Naive thymus-derived CD4-positive, alpha-beta T cell (primary cell): ENCODE measurements at places on chromosomes 4 and X. TPM values are rescaled to one million over a fixed set of nuclear protein-coding genes. Genes with fewer than 3 reads are reported as not detected.

DLG3 gene
- 9.6 TPM for total RNA-seq

TLR1 gene
- 11.8 TPM for total RNA-seq

PRAF2 gene
- 20.4 and 23.1 TPM in 2 replicates for total RNA-seq

RASL11B gene
- not detected for total RNA-seq

VEGFC gene
- not detected for total RNA-seq

DNA sequence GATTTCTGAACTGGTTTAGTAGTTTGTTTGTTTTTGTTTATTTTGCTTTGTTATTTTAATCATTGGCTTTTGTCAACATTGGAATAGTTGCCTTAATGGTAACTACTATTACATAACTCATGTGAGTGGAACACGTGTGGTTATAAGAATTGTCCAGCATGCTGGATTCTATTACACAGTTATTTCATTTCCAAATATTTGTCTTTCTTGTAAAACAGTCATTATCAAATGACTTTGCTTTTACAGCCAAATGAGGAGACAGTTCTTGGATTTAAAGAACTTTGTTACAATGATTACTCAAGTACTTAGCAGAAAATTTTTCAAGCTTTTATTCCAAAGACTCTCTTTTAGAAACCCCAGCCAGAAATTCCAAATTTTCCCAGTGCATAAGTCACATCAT is 516.1 kb upstream of the MAGEB2 start:
- H3K36me3 ChIP-seq: no peaks in the 10 kb centered on the region
- no peak overlapping the region for H3K27ac ChIP-seq

- no peaks in the 10 kb centered on the region for H3K36me3 ChIP-seq
- no peak overlapping the region for H3K27ac ChIP-seq
- DNase-seq: no peak
- H3K4me3 ChIP-seq: no peak overlapping the region
- H3K27me3 ChIP-seq: no peaks in the 10 kb centered on the region
Observed at GRCh38 chrX:150258463-150259430, 104.4 kb upstream of the MAMLD1 start.

GRCh38 chr4:117941611-117942010 is 92.7 kb upstream of the NDST3 start:
- H3K27me3 ChIP-seq: no peaks in the 10 kb centered on the region
- H3K4me1 ChIP-seq: no peaks in the 10 kb centered on the region
- no peaks in the 10 kb centered on the region for H3K36me3 ChIP-seq
- H3K4me3 ChIP-seq: no peak overlapping the region
- no peak for DNase-seq

DNA sequence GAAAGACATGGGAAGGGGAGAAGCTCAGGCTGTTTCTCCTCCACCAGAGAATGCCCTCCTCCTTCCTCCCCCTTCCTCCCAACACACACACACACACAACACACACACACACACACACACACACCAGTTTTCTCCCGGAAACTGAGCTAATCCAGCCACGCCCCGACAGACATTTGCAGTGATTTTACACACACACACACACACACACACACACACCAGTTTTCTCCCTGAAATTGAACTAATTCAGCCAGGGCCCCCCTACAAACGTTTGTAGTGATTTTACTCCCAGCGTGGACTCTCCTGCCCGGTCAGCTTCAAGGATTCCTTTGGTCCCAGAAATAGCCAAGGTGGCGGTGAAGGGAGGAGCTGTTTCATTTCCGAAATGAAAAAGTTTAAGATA is 32.9 kb upstream of the STX18 start:
- peak overlapping the region; percentile 68 for H3K4me3 ChIP-seq
- H3K27me3 ChIP-seq: no peaks in the 10 kb centered on the region
- no peaks in the 10 kb centered on the region for H3K4me1 ChIP-seq
